ENCODE measurements at places on chromosomes 16 and 17.
A peak's percentile ranks its signal among the peaks of the same experiment; 100 is the strongest.

GRCh38 chr17:6473128-6473767 is 29.0 kb downstream of the PIMREG start:
- peak; percentile 89 for DNase-seq

GRCh38 chr16:17939122-17939536 is 397.4 kb downstream of the NPIPA8 start:
- DNase-seq, result no peak

- DNase-seq, result no peak
Measured at GRCh38 chr16:7456211-7456610, 123.6 kb downstream of the RBFOX1 start.

- no peak for DNase-seq
Measured at GRCh38 chr17:1197379-1197778, 17.6 kb upstream of the ABR start.

DNA sequence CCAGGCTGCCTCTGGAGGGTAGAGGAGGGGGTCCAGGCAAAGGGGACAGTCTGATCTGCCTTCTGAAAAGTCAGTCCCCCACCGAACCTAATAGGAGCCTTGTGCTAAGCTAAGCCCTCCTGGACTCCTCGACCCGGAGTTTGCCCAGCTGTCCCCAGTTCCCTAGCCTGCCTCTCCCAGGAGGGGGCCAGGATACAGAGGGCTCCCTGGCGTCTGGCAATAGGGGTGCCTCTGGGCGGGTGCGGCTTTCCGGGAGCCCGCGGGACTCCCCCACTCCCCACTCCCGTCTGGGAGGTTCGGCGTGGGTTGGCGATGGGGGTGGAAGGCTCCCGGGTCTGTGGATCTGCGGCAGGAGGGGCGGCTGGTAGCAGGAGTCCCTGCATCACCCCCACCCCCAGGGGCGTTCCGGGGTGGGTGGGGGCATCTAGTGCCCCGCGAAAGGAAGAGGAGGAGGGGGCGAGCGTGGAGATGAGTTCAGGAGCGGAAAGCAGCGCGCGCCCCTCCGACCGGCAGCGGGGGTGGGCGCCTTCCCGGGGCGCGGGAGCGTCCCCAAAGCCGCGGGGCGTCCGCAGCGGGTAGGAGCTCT is 1.2 kb downstream of the GSG1L start:
- no peak for DNase-seq

DNA sequence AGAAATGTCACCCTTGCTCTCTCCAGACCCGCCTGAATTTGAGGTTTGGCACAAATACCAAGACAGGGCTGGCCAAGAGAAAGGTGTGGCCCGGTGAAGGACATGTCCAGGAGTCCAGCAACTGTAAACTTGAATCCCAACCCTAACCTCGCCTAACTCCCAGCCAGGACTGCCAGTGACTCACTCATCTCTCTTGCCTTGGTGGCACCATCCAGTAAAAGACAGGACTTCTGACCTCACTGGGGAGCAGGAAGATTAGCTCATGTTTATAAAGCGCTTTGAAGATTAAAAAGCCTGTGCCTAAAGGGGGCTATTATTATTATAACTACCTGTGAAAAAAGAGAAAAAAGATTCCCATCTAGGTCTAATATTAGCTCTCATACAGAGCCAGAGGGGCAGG is 335.3 kb downstream of the SOX9 start:
- DNase-seq, result no peak

DNA sequence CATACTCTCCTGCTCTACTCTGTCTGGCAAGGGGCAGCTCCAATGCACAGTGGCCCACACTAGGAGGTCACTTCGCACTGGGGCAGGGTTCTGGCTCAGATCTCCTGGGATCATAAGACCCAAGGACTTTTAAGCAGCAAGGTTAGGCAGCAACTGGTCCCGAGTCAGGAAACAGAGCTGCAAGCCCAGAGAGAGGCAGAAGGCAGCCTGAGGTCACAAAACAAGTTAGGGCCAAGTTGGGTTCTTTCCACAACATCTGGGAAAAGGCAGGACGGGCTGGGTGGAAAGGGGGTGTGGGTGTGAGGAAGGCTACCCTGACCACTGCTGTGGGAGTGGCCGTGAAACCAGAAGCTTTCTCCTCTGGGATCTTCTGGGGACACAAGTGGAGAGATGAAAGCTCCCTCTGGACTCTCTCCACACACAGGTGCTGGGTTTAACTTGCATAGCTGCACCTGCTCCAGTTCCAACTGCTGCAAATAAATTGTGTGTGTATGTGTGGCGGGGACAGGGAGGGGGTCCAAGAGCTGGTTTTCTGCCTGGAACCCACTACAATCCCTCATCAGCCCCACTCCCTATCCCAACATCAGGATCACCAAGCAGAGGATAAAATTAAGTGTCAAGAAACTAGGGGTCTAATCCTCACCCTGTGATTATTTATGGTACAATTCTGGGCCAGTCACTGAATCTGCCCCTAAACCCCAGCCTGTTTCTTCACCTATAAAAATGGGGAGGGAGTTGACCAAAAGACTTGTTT is 8.0 kb upstream of the TSPOAP1 start:
- peak; percentile 4 for DNase-seq

DNA sequence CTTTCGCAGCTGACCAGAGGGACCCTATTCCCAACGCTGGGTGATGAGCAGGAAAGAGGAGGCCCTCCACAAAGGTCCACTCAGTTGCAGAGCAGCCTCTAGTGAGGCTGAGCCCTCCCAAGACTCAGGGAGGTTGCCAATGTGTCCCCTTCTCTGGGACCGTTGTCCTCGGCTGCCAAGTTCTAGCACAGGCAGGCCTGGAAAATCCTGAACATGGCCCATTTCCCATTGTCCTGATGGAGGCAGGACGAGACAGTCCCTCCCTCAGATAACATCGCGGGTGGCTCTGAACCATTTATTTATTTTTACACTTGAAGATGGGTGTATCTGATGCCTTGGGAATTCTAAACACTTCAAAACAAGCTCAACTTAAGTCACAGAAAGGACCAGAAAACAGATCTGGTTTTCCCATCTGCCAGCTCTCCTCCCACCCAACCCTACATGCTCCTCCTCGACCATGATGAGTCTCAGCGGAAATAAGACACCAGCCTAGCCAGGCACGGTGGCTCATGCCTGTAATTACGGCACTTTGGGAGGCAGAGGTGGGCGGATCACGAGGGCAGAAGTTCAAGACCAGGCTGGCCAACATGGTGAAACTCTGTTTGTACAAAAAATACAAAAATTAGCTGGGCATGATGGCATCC is 12.8 kb downstream of the CDIP1 start:
- DNase-seq, result no peak

DNA sequence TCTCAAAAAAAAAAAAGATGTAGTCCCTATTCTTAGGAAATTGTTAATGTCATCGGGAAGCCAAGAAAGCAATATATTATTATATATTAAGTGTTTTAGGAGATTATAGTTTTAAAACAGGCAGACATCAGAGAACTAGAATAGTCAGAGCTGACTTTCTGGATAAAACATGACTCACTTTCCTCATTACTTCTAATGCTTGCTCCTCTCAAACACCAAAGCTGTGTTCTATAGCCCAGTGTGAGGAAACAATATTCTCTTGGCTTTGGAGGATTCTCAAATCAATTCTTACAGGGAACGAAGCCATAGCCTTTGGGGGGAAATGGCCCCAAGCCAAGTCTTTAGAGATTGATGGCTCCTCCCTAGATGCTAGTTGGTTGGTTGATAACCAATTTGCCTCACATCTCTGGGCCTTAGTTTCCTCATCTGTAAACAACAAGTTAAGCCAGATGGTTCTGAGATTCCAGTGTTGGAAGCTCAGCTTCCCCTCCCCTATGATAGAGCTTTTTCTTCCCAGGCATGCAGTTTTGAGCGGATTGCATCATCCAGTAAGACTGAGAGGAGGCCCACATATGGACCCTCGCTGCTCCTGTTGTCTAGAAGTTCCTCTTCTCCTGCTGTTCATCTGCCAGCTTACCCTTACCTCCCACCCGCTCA is 12.4 kb downstream of the NMT1 start:
- no peak for DNase-seq

DNA sequence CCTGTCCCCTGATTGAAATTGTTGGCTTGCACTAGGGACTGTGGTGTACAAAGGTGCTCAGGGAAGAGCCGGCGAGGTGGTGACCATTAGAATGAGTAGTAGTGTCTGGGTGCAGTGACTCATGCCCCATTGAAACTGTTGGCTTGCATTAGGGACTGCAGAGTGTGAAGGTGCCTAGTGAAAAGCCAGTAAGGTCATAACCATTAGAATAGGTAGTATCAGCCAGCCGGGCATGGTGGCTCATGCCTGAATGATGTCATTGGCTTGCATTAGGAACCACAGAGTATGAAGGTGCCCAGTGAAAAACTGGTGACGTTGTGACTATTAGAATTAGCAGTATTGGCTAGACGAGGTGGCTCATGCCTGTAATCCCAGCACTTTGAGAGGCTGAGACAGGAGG is 78.9 kb downstream of the ABCC6 start:
- no peak for DNase-seq

DNA sequence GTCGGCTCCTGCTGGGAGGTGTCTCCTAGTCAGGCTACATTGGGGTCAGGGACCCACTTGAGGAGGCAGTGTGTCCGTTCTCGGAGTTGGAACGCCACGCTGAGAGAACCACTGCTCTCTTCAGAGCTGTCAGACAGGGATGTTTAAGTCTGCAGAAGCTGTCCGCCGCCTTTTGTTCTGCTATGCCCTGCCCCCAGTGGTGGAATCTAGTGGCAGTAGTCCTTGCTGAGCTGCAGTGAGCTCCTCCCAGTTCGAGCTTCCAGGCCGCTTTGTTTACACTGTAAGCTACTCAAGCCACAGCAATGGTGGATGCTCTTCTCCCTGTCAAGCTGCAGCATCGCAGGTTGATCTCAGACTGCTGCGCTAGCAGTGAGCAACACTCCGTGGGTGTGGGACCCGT is 36.0 kb downstream of the ITFG1 start:
- no peak for DNase-seq

GRCh38 chr17:71828182-71828596 is 292.6 kb upstream of the SOX9 start:
- DNase-seq, result no peak

- no peak for DNase-seq
Measured at GRCh38 chr17:16417896-16418684, 2.7 kb downstream of the TRPV2 start.

DNA sequence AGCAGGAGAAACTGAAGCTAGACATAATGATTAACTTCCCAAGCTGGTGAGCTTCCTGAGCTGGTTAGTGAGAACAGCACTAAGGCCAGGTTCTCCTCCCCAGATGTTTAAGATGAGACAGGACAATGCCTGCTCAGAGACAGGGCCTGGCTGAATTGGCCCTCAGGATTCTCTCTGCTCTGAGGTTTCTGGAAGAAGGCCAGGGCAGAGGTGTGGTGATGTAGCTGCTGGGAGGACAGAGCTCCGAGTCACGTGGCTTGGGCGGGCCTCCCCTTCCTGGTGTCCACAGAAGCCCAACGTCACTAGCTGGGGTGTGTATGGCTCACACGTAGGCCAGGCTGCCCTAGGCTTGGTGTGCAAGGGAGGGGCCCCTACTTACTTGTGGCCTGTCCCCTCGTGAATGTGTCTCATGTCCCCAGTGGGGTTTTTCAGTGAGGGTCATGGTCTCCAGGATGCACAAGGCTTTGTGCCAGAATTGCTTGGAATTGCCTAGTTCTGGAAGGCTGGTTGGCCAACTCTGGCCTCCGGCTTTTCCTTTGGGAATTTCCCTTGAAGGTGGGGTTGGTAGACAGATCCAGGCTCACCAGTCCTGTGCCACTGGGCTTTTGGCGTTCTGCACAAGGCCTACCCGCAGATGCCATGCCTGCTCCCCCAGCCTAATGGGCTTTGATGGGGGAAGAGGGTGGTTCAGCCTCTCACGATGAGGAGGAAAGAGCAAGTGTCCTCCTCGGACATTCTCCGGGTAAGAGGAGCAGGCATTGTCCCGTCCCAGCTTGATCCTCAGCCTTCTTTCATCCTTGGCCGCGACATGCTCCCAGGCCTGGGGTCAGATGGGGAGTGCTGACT is 3.4 kb downstream of the NOD2 start:
- DNase-seq, result no peak

DNA sequence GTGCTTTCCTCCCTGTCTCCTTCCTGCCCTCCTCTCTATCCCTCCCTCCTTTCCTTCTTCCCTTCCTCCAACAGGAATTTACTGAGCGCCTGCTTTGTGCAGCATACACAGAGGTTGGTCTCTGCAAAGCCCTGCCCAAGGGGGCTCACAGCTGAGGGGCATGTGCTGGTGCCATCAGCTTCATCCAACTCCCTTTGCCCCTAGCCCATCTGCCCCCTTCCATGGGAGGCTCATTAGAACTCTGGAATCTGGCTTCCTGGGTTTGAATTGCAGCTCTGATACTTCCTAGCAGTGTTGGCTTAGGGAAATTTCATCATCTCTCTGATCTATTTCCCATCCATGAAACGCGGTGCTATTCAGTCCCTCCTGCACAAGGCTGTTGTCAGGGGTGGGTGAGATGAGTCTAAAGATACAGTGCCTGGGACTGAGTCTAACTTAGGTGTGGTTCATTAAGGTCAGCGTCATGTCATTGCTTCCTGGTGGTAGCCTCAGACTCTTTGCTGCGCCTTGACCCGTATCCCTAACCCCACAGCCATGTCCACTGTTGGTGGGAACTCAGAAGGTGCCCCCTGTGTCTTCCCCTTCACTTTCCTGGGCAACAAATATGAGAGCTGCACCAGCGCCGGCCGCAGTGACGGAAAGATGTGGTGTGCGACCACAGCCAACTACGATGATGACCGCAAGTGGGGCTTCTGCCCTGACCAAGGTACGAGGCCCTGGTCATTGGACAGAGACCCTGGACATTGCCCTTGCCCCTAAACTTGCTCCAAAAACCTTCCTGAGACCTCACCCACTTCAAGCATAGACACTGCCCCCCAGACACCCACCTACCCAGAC is 10.3 kb downstream of the MMP2 start:
- DNase-seq, result no peak

DNA sequence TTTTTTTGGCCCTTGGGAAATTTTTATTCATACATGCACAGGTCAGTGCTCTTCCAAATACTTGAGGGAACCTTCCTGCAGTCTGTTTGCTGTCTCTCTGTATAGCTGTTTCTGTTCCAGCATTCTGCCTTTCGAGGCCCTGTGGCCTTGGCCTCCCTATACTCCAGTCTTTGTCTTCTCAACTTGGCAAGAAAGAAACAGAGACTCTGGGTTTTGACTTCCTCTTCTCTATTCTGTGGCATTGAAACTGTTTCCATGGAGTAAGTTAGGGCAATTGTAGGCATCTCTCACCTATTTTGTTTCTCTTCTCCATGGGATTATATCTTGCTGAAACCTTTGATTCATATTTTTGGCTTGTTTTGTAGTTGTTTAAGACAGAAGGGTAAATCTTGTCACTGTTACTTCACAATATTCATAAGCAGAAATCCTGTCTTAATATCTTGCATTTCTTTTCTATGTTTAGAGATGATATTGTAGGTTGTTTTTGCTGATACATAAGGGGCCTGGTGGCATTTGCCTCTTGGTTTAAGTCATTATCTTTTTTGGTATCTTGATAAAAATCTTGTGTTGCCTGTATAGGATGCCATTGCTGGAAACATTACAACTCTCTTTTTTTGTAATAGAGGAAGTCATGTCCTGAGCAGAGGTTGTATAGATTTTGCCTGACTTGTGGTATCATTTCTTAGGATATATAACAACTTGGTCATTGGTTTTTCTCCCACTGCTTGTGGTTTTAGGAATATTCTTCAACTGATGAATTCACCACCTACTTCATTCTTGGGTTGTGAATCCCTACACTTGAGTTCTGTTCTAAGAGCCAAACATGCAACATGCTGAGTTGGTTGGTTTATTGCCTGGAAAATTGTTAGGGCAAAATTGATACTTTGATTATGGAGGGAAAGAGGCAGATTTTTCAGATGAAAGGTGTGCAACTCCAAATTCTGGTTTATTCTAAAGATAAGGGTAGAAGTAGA is 168.6 kb downstream of the FTO start:
- no peak for DNase-seq

All from GM12892 (cell line).